ENCODE measurements at places on chromosomes 2 and 18.

- DNase-seq: no peak
These were observed 92.3 kb upstream of the THUMPD2 start for GRCh38 chr2:39871291-39871761.

DNA sequence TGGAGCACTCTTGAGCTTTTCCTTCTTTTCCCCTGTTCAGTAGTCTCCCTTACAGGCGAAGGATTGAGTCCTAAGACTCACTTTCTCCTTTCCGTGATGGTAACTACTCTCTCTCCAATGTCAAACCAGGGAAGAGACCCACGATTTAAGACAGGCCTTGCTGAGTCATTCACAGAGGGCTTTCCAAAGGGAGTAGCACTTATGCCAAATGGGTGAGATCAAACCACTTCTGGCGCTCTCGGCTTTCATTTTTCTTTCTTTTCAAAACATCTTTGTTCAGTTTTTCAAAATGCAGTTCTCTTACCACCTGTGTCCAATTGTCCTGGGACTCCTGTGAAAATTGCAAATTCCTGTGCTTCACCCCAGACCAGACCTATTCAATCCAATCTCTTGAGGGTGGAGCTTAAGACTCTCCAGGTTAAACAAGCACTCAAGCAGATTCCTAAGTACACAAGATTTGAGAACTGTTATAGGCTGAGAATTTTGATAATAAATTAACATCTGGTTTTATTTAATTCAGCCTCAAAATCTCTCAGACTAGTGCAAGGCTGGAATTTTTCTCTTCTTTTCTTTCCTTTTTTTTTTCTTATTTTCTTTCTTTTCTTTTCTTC, 14.4 kb upstream of the MRPL19 start:
- DNase-seq: no peak

GRCh38 chr18:32093523-32093922, 1.8 kb downstream of the RNF138 start:
- no peak for DNase-seq

DNA sequence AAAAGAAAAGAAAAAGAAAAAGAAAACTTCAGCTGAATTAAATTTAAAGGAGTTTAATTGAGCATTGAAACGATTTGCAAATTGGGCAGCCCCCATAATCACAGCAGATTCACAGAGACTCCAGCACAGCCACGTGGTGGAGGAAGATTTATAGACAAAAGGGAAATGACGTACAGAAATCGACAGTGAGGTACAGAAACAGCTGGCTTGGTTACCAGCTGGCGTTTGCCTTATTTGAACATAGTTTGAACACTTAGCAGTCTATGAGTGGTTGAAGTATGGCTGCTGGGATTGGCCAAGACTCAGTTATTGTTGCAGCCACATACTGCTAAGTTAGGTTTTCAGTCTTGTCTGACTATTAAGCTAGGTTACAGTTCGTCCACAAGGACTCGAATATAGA, 312.2 kb upstream of the SLC14A2 start:
- no peak for DNase-seq
